ENCODE measurements at places on chromosomes 1 and 21.

DNA sequence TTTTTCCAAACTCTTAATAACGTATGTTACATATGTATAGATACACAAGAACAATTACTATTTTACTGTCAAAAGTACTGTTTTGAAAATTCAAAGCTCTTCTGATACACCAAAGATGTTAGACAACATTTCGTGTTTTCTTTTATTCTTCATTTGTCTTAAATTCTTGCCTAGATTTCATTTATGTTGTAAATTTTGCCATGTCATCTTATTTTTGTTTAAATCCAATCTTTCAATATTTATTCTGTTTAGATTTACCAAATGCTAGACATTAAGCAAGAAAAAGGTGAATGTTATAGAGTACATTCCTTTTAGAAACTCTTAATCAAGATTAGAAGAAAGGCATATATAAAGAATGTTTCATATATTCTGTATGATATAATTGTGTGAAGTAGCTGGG lies 876.9 kb downstream of the KCNT2 start:
- H3K36me3 ChIP-seq: no peaks in the 10 kb centered on the region
- no peaks in the 10 kb centered on the region for H3K27me3 ChIP-seq
- no peak for DNase-seq
- H3K4me3 ChIP-seq: no peak overlapping the region
- no peak overlapping the region for H3K27ac ChIP-seq
- no peaks in the 10 kb centered on the region for H3K4me1 ChIP-seq

GRCh38 chr1:40247655-40248054 lies at the start of gene TMCO2:
Gene TMCO2 (plus strand): TSS chr1:40247937. CDS start chr1:40247994, 57 bp downstream.
- no peak within 1 kb of the TSS for H3K27ac ChIP-seq
- no peak for DNase-seq
- no peaks in the 10 kb centered on the region for H3K36me3 ChIP-seq
- H3K4me1 ChIP-seq: no peaks in the 10 kb centered on the region
- H3K4me3 ChIP-seq: no peak within 1 kb of the TSS

DNA sequence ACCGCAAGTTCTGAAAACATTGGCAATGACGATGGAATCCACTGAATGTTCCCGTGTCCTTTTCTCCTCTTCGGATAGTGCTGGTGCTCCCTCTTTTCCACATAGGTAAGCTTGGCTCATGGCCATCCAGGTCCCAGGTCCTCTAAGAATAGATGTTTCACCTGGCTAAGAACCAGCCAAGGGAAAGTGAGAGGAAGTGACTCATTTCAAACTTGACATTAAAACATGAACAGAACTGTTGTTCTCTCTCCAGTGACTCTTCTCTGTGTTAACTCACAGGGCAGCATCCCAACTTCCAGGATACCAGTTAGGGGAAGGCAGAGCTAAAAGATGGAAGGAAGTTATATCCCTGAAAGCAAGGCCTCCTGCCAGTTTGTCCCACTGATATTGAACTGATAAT lies 493.8 kb upstream of the CHRM3 start:
- no peaks in the 10 kb centered on the region for H3K36me3 ChIP-seq
- DNase-seq: no peak
- H3K27me3 ChIP-seq: no peaks in the 10 kb centered on the region
- no peak overlapping the region for H3K27ac ChIP-seq
- H3K4me3 ChIP-seq: no peak overlapping the region

GRCh38 chr1:215473943-215474342 lies 93.2 kb upstream of the KCTD3 start:
- H3K4me1 ChIP-seq: no peaks in the 10 kb centered on the region
- no peaks in the 10 kb centered on the region for H3K27me3 ChIP-seq
- H3K27ac ChIP-seq: no peak overlapping the region
- DNase-seq: no peak

GRCh38 chr1:245245021-245245667 lies 90.4 kb downstream of the KIF26B start:
- H3K27me3 ChIP-seq: peaks cover 1% of the 10 kb centered on the region
- no peak overlapping the region for H3K4me3 ChIP-seq
- no peaks in the 10 kb centered on the region for H3K36me3 ChIP-seq
- peaks cover 5% of the 10 kb centered on the region for H3K4me1 ChIP-seq
